Right atrium auricular region (tissue), 2 donors: ENCODE measurements at places on chromosomes 11 and 22. TPM values are rescaled to one million over a fixed set of nuclear protein-coding genes. Genes with fewer than 3 reads are reported as not detected.

HBG2 gene
- 0.90 TPM for total RNA-seq

GRCh38 chr11:45264839-45265515 lies 21.2 kb downstream of the SYT13 start:
- no peak for DNase-seq
- no peak overlapping the region for H3K4me3 ChIP-seq
- H3K27me3 ChIP-seq = no peaks in the 10 kb centered on the region
- no peak overlapping the region for H3K27ac ChIP-seq
- H3K4me1 ChIP-seq = no peaks in the 10 kb centered on the region

- no peaks in the 10 kb centered on the region for H3K4me1 ChIP-seq
- no peak overlapping the region for H3K4me3 ChIP-seq
- H3K27me3 ChIP-seq = no peaks in the 10 kb centered on the region
- no peaks in the 10 kb centered on the region for H3K36me3 ChIP-seq
- DNase-seq = no peak
- H3K27ac ChIP-seq = no peak overlapping the region
These were observed 24.5 kb downstream of the FAM227A start for GRCh38 chr22:38631724-38632123.

GRCh38 chr11:1239596-1240205 lies 16.8 kb downstream of the MUC5B start:
- DNase-seq = no peak
- no peak overlapping the region for H3K4me3 ChIP-seq
- no peaks in the 10 kb centered on the region for H3K27me3 ChIP-seq
- no peak overlapping the region for H3K27ac ChIP-seq

DNA sequence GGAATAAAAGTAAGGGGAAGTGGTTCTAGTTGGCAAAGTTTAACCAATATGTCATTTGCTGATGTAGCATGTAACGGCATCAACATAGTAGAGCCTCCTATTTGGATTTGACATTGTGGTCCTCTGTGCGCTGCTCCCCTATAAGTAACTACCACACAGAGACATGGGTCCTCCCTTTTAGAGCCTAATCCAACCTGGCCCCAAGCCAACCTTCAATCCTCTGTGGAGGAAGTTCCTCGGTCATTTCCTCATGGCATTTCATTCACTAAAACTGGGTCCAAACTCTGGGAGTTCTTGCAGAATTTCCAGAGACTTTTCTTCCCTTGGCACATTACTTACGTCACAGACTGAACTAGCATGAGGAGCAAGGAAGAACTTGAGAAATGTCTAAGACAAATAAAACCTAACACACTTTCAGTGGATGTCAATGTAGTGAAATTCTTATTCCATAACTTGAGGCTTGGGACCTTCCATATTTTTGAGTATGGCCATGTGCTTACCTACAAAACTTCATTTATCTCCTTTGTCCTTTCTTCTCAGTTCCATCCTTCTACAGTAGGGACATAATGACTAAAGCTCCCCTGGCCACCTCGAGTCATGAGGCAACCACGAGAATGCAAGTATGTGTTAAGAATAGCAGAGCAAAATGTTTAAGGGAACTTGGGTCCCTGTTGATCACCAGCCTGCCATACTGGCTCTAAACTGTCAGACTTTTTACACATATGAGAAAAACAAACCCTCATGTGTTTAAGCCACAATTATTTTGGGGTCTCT lies 34.7 kb downstream of the MMP20 start:
- no peak overlapping the region for H3K27ac ChIP-seq
- H3K4me1 ChIP-seq = no peaks in the 10 kb centered on the region
- no peak overlapping the region for H3K4me3 ChIP-seq
- no peaks in the 10 kb centered on the region for H3K36me3 ChIP-seq

- no peaks in the 10 kb centered on the region for H3K27me3 ChIP-seq
- no peaks in the 10 kb centered on the region for H3K36me3 ChIP-seq
- peak overlapping the region; percentile 11 for H3K4me3 ChIP-seq
These were observed 178.2 kb downstream of the LRRC4C start for GRCh38 chr11:41281131-41281742.

DNA sequence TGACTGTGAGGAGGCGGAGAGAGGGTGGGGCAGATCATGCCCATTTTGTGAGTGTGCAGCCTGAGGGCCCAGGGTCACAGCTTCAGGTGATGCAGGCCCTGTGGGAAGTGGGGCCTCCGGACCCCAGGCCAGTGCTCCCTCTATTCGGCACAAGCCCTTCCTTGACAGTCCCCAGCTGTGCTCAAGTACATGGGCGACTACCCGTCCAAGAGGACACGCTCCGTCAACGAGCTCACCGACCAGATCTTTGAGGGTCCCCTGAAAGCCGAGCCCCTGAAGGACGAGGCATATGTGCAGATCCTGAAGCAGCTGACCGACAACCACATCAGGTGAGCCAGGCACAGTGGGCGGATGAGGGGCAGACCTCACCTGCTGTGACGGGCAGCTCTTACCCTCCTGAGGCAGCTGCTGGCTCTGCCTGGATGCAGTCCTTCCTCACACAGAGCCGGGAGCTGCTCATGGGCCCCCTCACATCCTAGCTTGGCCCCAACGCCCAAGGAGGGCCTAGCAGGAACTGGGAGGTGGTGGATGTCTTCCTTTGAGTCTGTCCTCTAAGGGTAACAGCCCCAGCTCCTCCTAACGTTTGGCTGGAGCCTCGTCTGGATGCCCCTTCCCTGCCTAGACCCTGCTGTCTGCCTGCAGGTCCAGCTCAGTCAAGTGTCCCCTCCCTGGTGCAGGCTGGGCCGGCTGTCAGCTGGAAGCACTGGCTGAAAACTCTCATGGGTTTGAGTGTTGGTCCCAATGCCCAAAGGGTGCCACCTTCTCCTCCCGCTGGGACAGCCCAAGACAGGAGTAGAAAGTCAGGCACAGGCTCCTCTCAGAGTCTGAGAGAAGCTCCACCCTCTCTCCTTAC lies 76.1 kb downstream of the MYO7A start:
- no peak overlapping the region for H3K4me3 ChIP-seq
- H3K27ac ChIP-seq = no peak overlapping the region
- no peaks in the 10 kb centered on the region for H3K27me3 ChIP-seq

OR5AN1 gene
- not detected for total RNA-seq

BLID gene
- total RNA-seq = 1.1 TPM

APOL5 gene
- 0.74 TPM for total RNA-seq

DNA sequence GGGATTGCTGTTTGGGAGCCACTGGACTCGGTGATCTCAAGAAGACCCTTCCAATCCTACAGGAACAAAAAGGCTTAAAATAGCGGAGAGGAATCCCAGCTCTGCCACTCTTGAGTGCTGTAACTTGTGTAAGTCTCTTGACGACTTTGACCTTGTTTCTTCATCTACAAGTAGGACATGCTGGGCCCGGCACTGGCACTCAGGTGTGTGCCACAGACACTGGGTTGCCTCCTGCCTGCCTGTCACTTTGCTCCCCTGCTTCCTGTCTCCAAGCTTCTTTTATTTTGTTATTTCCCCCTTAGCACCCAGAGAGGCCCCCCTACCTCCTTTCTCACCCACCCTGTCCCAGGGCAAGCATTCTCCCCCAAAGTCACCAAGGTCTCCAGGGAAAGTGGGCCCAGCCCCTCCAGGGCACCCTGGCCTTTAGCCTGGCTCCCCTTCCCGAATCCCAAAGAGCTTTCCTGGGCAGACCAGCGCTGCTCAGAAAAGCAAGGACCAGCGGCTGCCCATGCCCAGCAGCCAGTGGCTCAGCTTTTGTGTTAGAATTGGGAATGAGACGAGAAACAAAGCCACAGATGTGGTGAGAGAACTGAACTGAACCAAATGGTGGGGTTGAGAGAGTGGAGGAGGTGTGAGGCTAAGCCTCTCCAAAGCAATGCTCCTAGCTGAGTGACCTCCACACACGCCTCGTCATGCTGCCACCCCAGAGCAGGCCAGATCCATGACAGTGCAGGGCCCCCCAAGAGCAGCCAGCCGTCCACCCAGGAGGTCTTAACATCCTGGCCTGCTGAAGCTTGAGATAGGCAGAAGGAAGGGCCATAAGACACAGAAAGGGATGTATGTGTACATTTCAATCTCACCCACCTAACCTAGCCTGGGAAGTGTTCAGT lies 4.5 kb downstream of the TRIM29 start:
- no peak overlapping the region for H3K4me3 ChIP-seq
- peak; percentile 32 for DNase-seq
- no peaks in the 10 kb centered on the region for H3K4me1 ChIP-seq
- no peak overlapping the region for H3K27ac ChIP-seq
- H3K27me3 ChIP-seq = no peaks in the 10 kb centered on the region

- H3K4me3 ChIP-seq = no peak overlapping the region
- no peaks in the 10 kb centered on the region for H3K27me3 ChIP-seq
- no peak for DNase-seq
- H3K27ac ChIP-seq = no peak overlapping the region
- H3K36me3 ChIP-seq = no peaks in the 10 kb centered on the region
These were observed 57.6 kb downstream of the NRXN2 start for GRCh38 chr11:64665411-64665821.

PHF21B gene
- 2.2 TPM for total RNA-seq

GRCh38 chr11:10688401-10688800 lies 5.2 kb downstream of the IRAG1 start:
- peaks cover 4% of the 10 kb centered on the region for H3K4me1 ChIP-seq
- no peak for DNase-seq
- no peaks in the 10 kb centered on the region for H3K36me3 ChIP-seq
- H3K4me3 ChIP-seq = no peak overlapping the region
- no peak overlapping the region for H3K27ac ChIP-seq

GRCh38 chr22:30425616-30426387 lies at the start of gene MTFP1:
Gene MTFP1, plus strand, starts transcription at chr22:30425768. Its CDS starts 112 bp downstream, at chr22:30425880.
- H3K27me3 ChIP-seq = no peaks in the 10 kb centered on the region
- DNase-seq = peak; percentile 68
- no peaks in the 10 kb centered on the region for H3K4me1 ChIP-seq
- H3K36me3 ChIP-seq = no peaks in the 10 kb centered on the region

DNA sequence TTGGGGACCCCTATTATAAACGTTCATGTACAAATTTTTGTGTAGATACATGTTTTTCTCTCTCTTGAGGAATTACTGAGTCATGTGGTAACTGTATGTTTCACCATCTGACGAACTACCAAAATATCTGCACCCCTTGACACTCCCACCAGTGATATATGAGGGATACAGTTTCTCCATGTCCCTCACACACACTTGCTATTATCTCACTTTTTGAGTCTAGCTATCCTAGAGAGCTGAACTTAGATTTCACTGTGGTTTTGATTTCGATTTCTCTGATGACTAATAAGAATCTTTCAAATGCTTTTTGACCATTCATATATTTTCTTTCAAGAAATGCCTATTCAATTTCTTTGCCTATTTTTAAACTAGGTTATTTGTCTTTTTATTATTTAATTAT lies 200.2 kb downstream of the PGR start:
- H3K4me1 ChIP-seq = no peaks in the 10 kb centered on the region
- H3K27me3 ChIP-seq = no peaks in the 10 kb centered on the region
- H3K4me3 ChIP-seq = no peak overlapping the region
- H3K27ac ChIP-seq = no peak overlapping the region
- DNase-seq = no peak

DNA sequence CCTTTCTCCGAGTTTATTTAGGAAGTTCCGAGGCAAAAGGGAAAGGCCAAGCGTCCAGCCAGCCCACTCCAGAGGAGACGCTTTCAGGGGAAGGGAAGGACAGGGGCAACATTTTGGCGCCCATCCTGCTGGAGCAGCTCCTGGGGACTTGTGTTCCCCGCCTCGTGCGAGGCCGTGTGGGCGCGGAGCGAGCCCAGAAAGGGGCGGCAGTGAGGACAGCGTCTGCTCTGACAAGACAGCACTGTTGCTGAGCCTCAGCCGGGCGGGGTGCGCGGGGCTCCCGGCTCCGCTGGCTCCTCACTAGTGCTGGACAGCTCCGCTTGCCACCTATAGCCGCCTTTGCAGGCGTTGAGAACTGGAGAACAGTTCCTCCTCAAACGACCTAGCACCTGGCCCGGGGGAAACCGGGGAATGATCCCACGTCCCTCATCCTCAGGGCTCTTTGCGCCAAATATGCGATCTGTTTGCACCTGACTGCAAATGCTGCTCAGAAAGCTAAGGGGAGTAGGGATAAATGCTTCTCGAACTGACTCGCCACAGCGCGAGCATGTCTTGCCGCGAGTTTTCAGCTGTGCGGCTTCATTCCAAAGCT lies 722 bp upstream of the GUCY1A2 start:
- peak overlapping the region; percentile 54 for H3K4me3 ChIP-seq
- no peaks in the 10 kb centered on the region for H3K27me3 ChIP-seq
- H3K36me3 ChIP-seq = no peaks in the 10 kb centered on the region
- peak overlapping the region; percentile 19 for H3K27ac ChIP-seq
- H3K4me1 ChIP-seq = no peaks in the 10 kb centered on the region

DNAJB7 gene
- total RNA-seq = not detected

- no peak for DNase-seq
- no peaks in the 10 kb centered on the region for H3K27me3 ChIP-seq
- no peaks in the 10 kb centered on the region for H3K36me3 ChIP-seq
These were observed 647.6 kb downstream of the BRD1 start for GRCh38 chr22:49179886-49180682.

DNA sequence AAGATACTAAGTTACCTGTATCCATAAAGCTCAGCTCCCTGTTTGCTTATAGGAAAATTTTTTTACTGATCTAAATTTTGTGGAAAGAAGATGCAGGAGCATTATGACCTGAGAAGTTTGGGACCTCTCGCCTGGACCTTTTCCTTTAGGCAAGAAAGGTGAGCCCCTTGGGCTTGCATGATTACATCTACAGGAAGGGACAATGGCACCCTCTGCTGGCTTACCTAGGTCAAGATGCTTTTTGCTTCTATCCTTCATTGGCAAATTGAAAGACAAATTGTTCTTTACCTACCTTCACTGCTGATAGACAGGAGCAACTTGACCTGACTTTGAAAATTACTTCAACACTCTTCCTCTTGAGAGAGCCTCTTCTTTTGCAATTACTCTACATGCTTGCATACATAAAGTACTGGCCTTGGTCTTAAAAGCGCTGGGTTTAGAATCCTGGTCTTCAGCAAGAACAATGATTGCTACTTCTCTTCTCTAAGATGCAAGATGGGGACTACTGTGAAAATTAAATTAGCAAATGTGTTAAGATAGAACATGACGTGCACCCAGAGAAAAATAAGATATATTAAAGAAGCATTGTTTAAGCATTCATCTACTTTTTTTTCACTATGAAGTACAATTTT lies 147.2 kb downstream of the TRPC6 start:
- no peak overlapping the region for H3K27ac ChIP-seq
- no peaks in the 10 kb centered on the region for H3K27me3 ChIP-seq
- H3K36me3 ChIP-seq = no peaks in the 10 kb centered on the region
- no peak for DNase-seq

MIOX gene
- not detected for total RNA-seq

DNA sequence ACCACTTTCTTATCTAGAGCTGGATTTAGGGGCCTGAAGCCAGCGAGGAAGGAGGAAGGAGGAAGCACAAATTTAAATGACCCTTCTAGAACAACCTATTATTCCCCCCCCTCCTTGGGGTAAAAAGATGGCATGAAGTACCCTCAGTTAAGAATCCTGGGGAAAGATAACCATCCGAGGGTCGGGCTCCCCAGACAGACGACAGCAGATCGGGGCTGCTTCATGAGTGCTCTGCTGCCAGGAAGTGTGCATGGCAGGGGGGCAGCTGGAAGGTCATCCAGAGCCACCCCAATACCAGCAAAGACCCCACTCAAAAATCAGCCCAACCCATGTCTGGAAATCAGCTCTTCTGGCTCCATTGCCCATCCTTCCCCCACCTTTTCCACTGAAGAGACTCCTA lies 207.5 kb downstream of the CTTN start:
- H3K36me3 ChIP-seq = no peaks in the 10 kb centered on the region
- H3K4me1 ChIP-seq = no peaks in the 10 kb centered on the region
- DNase-seq = no peak
- H3K27me3 ChIP-seq = no peaks in the 10 kb centered on the region

GRCh38 chr11:134597452-134597851 lies 185.4 kb upstream of the B3GAT1 start:
- H3K4me3 ChIP-seq = no peak overlapping the region
- H3K36me3 ChIP-seq = no peaks in the 10 kb centered on the region
- no peak overlapping the region for H3K27ac ChIP-seq
- H3K27me3 ChIP-seq = no peaks in the 10 kb centered on the region
